PC-9 (cell line): ENCODE measurements at places on chromosomes 11 and 22.

GRCh38 chr11:114163830-114164401 is 104.4 kb downstream of the ZBTB16 start:
- H3K27ac ChIP-seq = no peak overlapping the region
- H3K27me3 ChIP-seq = peaks cover 86% of the 10 kb centered on the region
- no peak overlapping the region for H3K4me3 ChIP-seq
- no peaks in the 10 kb centered on the region for H3K36me3 ChIP-seq
- DNase-seq = no peak

GRCh38 chr22:46443850-46444389 is 93.5 kb downstream of the CELSR1 start:
- no peaks in the 10 kb centered on the region for H3K27me3 ChIP-seq
- DNase-seq = no peak
- H3K4me3 ChIP-seq = no peak overlapping the region

GRCh38 chr11:80432057-80432456 is 991.2 kb upstream of the TENM4 start:
- H3K4me3 ChIP-seq = no peak overlapping the region
- no peaks in the 10 kb centered on the region for H3K27me3 ChIP-seq
- DNase-seq = no peak

GRCh38 chr11:67378544-67378943 is 5.1 kb upstream of the CLCF1 start:
- DNase-seq = no peak
- H3K4me3 ChIP-seq = peak overlapping the region; percentile 28; the same call in 1 of the 2 replicates
- no peaks in the 10 kb centered on the region for H3K27me3 ChIP-seq
- peaks cover 82% of the 10 kb centered on the region for H3K4me1 ChIP-seq

DNA sequence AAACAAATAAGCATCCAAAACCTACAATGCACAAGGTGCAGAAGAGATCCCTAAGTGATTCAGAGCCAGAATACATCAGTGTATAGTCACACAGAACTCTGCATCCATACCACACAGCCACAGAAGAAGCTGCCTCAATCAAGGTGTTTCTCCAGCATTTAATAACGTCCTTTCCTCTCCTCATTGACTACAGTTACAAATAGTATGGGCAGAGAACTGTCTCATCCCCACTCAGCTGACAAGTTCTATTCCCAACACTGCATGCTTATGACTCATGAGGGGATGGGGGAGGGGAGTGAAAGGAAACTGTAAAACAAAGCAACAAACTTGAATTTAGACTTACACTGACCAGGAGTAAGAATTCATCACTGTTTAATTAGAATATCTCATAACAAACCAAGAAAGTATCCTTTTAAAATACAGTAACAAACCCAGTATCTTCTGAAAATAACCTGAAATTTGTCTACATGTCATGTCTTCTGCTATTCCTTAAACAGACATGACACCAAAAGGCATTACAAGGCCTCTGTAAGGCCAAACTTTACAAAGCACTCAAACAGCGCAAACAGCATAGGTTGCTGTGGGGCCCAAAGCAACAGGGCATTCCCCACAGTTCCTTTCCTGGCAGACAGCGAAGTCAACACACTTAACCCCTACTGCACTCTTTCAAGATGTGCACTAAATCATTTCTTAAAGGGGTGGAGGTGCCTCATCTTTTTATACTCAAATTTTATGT is 29.3 kb downstream of the CELF1 start:
- peak; percentile 31 for DNase-seq
- peaks cover 5% of the 10 kb centered on the region; the same call in 1 of the 2 replicates for H3K36me3 ChIP-seq
- H3K4me3 ChIP-seq = no peak overlapping the region
- H3K27ac ChIP-seq = peak overlapping the region; percentile 59
- H3K4me1 ChIP-seq = peaks cover 30% of the 10 kb centered on the region

DNA sequence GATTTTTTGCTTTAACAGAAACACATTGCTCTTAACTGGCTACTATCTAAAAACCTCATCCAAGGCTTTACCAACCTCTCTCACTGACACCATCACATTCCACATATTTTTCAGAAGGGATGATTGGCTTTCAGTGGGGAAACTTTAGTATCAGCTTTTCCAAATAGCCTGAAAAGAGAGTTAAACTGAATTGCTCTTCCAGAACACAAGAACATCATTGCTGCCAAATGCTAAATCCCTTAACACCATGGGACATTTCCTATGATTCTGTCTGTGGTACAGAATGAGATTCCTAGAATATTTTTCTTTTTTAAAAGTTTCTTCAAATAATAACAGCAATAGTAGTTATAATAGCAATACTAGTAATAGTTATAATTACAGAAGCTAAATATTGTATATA is 45.4 kb downstream of the SOX6 start:
- no peak for DNase-seq
- no peaks in the 10 kb centered on the region for H3K27me3 ChIP-seq
- H3K4me1 ChIP-seq = no peaks in the 10 kb centered on the region
- H3K4me3 ChIP-seq = no peak overlapping the region
- no peak overlapping the region for H3K27ac ChIP-seq

DNA sequence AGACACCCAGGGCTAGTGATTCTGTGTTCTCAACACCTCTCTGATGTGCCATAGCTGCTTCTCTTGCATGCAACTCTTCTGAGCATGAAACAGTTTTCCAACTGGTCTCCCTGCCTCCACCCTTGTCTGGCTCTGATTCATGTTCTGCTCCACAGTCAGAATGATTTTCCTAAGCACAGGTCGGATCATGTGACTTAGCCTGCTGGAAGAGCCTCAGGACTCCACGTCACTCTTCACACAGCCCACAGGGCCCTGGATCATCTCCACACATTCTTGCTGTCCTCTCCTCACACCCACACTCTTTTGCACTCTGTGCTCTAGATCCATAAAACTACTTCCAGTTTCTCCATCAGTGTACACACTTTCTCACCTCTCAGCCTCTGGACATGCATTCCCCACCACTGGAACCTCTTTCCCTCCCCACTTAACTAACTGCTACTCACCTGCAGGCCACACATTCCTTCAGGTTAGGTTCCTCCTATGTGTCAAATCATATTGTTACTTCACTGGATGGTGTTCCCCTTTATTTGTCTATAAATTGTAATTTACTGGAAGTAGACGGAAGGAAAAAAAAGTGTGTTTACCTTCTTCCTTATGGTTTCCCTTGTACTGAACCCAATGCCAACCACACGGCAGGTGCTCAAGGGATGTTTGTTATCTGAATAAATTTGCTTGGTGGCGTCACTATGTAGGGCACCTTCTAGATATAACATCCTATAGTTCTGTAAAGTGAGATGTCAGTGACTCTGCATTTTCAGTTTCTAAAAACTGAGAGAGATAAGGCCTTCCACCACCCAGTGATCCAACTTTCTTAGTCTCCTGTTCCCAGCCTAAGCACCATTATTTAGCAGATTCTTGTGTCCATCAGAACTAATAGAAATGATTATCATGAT is 133.7 kb downstream of the ETS1 start:
- H3K36me3 ChIP-seq = peaks cover 4% of the 10 kb centered on the region; the same call in 1 of the 2 replicates
- peaks cover 8% of the 10 kb centered on the region for H3K4me1 ChIP-seq
- no peaks in the 10 kb centered on the region for H3K27me3 ChIP-seq
- no peak overlapping the region for H3K4me3 ChIP-seq
- no peak for DNase-seq

GRCh38 chr11:34907934-34908593 is 8.1 kb downstream of the APIP start:
- H3K4me3 ChIP-seq = no peak overlapping the region
- H3K27ac ChIP-seq = no peak overlapping the region
- no peak for DNase-seq
- H3K27me3 ChIP-seq = no peaks in the 10 kb centered on the region
- H3K4me1 ChIP-seq = peaks cover 20% of the 10 kb centered on the region
- H3K36me3 ChIP-seq = 0 out of 2 replicates have a peak, but pooled peaks cover 4% of the 10 kb centered on the region

DNA sequence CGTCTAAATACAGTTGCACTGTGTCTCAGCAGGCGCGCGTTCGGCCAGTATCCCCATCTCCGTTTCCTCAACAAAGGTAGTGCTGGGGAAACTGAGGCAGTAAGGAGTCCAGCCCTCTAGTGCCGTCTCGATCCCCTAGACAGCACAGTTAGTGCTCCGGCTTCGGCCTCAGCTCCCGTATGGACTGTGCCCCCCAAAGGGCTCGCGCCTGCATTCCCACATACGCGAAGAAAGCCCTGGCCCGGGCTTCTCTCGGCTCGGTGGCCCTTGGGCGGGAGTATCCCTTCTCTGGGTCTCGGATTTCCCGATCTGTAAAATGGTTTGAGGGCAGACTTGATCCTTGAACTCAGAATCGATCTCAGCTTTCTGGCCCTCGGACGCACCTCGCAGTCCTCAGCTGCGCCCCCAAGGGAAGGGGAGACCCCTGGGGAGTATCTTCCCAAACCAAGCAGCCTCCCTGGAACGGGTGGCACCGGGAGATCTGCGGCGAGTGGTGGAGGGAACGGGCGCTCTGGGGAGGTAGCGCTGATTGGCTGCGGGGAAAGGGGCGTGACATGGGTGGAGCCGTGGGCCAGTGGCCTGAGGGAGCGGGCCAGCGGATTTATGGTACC is 759 bp upstream of the PEX16 start:
- peaks cover 9% of the 10 kb centered on the region; the same call in 1 of the 2 replicates for H3K4me1 ChIP-seq
- peak overlapping the region; percentile 96 for H3K4me3 ChIP-seq
- peak; percentile 65 for DNase-seq
- H3K27ac ChIP-seq = no peak overlapping the region
- 0 out of 2 replicates have a peak, but pooled peaks cover 8% of the 10 kb centered on the region for H3K36me3 ChIP-seq

DNA sequence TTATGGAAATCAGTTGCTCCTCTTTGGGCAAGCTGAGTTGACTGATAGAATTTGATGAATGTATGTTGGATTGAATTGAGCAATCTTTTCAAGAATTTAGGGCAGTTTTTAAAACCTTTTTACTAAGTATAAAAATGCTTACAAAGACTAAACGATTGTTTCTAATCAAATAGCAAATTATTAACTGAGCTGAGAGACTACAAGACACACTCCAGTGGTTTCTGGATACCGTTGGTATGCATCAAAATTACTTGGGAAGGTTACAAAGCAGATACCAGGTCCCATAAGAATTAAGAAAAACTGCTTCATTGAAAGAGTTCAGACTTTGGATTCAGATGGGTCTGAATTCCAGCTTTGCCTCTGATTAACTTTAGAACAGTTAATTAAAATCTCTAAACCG is 721.4 kb downstream of the FAM181B start:
- no peaks in the 10 kb centered on the region for H3K36me3 ChIP-seq
- H3K4me1 ChIP-seq = no peaks in the 10 kb centered on the region
- DNase-seq = no peak
- H3K27ac ChIP-seq = no peak overlapping the region
- H3K27me3 ChIP-seq = no peaks in the 10 kb centered on the region

DNA sequence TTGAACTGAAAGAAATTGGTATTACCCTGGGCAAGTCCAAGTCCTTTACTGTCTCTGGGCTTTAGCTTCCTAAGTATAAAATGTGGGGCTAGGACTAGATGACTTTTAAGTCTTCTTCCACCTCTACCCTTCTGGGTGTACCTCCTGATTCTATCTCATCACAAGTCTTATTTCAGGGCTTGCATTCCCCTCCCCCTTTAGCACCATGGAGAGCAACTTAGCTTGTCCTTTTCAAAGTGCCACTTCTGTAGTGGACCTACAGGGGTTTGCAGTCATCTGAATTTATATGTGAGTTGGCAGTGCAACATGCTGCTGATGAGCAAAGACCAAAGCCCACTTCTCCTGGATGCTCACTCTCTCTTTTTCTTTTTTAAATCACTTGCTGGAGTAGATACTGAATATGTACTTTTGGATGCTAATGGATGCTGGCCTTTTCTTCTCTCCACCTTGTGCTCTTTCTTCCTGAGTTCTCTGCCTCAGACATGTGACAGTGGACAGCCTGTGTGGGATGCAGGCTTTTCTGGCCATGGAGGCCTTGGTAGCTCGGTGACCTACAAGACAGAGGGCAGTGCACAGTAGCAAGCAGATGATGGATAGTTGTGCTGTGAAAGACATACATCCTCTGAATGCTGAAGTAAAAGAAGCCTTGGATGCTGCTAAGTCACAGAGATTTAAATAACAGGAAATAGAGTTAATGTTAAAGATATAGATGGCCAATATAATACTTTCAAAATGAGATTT is 185.0 kb downstream of the NELL1 start:
- no peak for DNase-seq
- no peaks in the 10 kb centered on the region for H3K4me1 ChIP-seq
- H3K4me3 ChIP-seq = no peak overlapping the region
- H3K27me3 ChIP-seq = no peaks in the 10 kb centered on the region; the same call in 1 of the 2 replicates
- H3K27ac ChIP-seq = no peak overlapping the region

- H3K4me1 ChIP-seq = no peaks in the 10 kb centered on the region
- no peak overlapping the region for H3K4me3 ChIP-seq
- H3K36me3 ChIP-seq = no peaks in the 10 kb centered on the region
- DNase-seq = no peak
These were observed 13.7 kb downstream of the FXYD6 start for GRCh38 chr11:117862753-117863152.

DNA sequence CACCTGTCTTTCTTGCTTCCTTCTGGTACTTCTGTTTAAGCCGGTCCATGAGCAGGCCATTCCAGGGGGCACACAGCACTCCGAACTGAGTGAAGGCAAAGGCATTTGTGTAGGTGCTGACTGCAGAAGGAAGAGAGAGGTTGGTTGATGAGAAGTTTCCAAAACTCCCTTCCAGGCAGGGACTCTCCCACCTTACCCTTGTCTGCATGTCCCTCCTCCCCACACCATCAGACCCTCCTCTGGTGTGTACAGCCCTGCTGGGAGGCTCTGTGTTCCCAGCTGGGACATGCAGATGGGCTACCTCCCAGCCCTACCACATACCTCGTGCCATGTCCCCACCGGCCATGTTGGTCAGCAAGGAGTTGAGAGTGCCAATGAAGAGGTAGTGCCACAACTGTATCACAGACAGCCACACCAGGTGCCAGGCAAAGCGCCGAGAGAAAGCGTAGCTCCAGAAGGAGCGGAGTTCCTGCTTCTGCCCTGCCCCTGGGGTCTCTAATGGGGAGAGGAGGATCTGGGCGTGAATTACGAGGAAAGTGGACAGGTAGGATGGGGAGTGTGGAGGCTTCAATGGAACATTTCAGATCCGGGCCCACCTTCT is 12.2 kb downstream of the SLC43A3 start:
- no peaks in the 10 kb centered on the region for H3K4me1 ChIP-seq
- H3K27me3 ChIP-seq = no peaks in the 10 kb centered on the region
